Cardiac fibroblast (primary cell): ENCODE measurements at places on chromosomes 7 and 10.
A peak's percentile ranks its signal among the peaks of the same experiment; 100 is the strongest.

DNA sequence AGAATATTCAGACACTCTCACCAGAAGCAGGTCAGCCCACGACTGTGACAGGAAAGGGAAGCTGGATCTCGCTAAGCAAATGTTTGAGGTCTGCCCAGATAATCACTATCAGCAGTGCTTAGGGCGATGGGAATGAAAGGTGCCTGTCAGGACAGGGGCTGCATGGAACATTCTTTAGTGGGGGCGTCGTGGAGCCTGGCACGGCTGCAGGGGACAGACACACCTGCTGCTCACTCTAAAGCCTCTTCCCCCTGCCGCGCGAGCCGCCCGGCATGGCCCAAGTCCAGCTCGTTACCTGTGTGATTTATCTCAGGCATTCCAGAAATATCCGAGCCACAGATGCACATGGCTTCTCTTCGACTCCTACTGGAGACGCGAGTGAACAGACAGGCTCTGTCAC lies 235.5 kb downstream of the GLRX3 start:
- DNase-seq, result no peak

GRCh38 chr7:107948645-107949442 lies 54.1 kb downstream of the LAMB1 start:
- DNase-seq, result peak; percentile 92

GRCh38 chr10:1366811-1367425 lies 310.7 kb downstream of the WDR37 start:
- DNase-seq, result no peak

DNA sequence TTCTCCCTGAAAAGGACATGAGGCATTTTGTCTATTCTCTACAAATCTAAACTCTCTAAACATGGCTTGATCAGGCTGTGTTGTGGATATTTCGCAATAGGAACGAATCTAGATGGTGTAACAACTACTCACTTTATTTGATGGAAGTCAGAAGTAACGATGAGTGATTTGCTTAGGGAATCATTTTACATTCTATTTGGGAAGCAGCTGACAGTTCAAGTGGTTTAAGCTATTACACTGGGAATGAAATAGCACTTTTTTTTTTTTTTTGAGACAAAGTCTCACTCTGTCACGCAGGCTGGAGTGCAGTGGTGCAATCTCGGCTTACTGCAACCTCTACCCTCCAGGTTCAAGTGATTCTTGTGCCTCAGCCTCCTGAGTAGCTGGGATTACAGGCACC lies 44.1 kb downstream of the NPY start:
- DNase-seq, result no peak

DNA sequence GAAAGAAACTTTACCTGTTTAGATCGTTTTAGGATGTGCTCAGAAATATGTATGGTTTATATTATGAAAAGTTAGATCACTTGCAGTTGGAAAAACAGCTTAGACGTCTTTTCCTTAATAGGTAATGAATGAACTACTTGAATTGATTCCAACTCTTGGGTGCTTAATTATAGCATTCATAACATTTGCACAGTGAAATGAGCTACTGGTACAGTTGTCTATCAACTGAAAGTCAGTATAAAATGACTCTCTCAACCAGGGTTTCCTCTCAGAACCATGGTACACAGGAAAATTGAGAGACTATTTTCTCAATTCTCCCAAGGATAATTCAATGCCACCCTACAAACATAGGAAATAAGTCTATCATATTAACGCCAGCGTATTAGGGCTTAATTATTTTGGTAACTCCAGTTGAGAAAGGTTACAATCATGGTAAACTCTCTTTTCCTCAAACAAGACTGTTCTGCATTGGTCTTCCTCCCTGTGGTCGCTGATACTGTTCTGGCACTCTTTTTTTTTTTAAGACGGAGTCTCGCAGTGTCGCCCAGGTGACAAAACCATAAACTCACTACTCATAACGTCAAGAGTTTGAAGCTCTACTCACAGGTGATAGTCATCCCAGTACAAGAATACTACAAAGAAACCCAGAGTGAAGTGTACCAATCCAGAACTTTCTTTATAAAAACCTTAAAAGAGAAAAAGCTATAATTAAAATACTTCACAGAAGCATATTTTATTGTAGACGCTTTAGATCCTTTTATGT lies 2.0 kb downstream of the ANLN start:
- DNase-seq, result no peak

DNA sequence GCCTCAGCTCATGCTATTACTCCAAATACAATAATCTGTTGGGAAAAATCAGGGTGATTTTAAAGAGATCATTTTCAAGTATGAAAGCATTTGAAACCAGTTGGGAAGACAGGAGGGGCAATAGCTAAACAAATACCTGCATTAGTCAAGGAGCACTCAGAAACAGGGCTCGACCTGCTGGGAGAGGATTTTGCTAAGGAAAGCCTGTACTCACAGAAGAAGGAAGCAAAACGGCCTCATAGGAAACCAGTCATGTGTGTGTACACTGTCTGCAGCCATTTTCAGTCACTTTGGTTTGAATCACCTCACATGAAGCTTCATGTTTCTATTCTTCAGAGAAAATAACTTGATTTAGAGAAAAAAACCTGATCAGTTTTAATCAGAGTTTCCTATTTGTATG lies 38.6 kb downstream of the FZD1 start:
- DNase-seq, result no peak

GRCh38 chr7:75663302-75663907 lies 75.3 kb downstream of the HIP1 start:
- DNase-seq, result no peak

GRCh38 chr7:50304129-50304910 lies at the start of gene IKZF1:
Gene IKZF1 (plus strand): TSS chr7:50304716. CDS start chr7:50319062, 14,346 bp downstream.
- DNase-seq, result peak; percentile 4

- peak; percentile 36 for DNase-seq
Measured at GRCh38 chr7:24737281-24737680, 20.0 kb downstream of the GSDME start.

GRCh38 chr7:2104716-2105115 lies 128.0 kb downstream of the MAD1L1 start:
- DNase-seq, result peak; percentile 49

DNA sequence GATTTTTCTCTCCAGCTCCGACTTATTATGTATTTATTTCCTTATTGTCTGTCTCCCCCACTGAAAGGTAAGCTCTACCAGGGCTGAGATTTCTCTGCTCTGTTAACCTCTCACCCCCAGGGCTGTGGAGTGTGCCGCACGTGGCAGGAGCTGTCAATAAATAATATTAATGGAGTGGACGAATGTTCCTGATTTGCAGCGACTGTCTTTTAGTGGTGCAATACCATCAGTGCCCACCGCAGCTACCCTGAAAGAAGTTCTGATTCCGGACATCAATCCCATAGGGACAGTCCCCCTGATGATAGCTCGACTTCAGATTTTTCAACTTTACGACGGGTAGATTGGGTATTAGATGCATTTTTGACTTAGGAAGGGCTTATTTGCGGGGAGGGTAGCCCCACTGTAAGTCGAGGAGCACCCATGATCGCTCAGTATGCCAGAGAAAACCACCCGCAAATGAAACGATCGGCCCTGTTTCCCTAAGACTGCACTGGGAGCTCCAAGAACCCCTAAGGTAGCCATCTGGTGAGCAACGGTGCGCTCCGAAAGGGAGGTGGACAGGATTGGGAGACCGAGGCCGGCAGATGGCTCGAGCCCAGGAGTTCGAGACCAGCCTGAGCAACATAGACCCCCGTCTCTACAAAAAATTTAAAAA lies 986 bp upstream of the PPP2R2D start:
- DNase-seq, result no peak
